ENCODE measurements at places on chromosomes 11 and 22.

- DNase-seq, result no peak
Observed at GRCh38 chr11:18369398-18369797, 25.0 kb upstream of the LDHA start.

DNA sequence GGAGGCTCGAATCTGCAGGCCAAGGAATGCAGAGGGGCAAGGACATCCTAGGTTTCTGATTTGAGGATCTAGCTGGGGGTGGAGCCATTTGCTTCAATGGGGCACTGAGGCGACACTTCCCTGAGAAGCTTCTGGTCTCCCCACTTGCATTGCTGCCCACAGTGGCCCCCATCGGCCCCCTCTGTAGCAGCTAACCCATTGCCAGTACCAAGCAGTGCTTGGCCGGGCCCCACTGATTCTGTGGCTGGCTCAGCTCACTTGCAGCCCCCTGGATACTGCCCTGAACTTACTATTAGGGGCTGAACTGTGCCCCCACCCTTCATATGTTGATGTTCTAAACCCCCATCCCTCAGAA is 42.9 kb upstream of the SHISAL1 start:
- DNase-seq, result no peak

- DNase-seq, result no peak
Observed at GRCh38 chr11:29309992-29310391, 706.8 kb downstream of the KCNA4 start.

- DNase-seq, result no peak
Observed at GRCh38 chr11:455566-456147, 5.6 kb downstream of the PTDSS2 start.

DNA sequence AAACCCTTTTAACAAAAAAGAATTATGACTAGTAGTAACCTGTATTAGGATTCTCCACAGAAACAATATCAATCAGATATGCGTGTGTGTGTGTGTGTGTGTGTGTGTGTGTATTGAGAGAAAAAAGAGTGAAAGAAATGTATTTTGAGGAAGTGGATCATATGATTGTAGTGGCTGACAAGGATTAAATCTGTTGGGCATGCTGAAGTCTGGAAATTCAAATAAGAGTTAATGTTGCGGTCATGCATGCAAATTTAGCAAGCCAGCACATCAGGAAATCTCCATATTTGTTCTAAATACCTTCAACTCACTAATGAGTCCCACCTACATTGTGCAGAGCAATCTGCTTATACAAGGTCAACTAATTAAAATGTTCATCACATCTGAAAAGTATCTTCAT is 46.8 kb upstream of the IGLL5 start:
- no peak for DNase-seq

- DNase-seq, result peak; percentile 13
Observed at GRCh38 chr11:60122414-60123036, 34.1 kb downstream of the MS4A2 start.

All from retina (tissue), 1 donor.